ENCODE measurements at places on chromosomes 3 and 15.
A peak's percentile ranks its signal among the peaks of the same experiment; 100 is the strongest.

DNA sequence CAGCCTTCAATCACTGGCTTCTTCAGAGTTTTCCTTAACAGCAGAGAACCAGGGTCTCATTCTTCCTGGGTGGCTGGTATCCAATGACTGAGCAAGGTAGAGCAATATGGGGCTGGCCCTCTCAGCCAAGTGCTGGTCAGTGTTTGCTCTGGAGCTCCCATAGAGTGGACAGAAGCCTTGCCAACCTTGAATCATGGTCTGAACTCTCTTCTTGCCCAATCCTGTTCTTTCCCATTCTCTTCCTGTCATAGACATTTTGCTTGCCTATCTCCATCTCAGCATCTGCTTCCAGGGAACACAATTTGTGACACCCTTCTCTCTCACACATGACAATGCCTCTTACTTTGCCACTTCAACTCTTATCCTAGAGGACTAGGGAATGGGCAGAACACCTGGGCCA lies 245.6 kb upstream of the PEX5L start:
- DNase-seq, result no peak

- DNase-seq, result no peak
Measured at GRCh38 chr3:108608750-108609149, 19.2 kb downstream of the DZIP3 start.

GRCh38 chr3:60490992-60491391 lies 760.3 kb downstream of the FHIT start:
- DNase-seq, result no peak

DNA sequence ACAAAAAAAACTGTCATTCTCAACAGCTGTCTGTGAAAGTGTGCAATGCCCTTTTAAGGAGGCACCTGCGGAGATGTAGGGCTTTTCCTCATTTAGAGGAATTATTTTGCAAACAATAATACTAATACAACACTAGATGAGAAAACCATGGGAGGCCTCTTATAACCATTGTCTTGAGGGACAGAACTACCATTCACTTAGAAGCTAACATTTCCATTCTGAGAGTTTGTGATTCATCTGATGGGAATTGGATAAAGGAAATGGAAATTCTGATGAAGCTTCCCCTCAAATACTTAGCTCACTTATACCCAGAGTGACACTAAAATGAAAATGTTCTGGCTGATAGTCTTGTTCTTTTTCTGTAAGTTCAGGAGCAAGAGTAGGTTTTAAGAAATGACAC lies 147.7 kb downstream of the CADPS start:
- no peak for DNase-seq

DNA sequence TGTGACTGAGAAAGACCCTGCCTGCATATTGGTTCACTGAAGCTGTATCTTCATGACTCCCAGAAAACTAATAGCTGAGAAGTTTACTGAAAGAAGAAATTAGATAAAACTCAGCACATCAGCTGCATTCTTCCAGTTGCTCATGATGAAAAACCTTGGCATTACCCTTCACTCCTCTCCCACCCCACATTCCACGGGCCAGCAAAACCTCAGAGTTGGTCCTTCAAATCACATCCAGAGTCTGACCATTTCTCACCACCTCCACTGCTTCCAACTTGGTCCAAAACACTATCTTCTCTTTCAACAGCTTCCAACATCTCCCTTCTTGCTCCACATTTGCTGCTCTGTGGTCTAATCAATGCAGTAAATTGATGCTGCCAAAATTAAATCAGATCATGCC lies 97.1 kb downstream of the CD47 start:
- no peak for DNase-seq

DNA sequence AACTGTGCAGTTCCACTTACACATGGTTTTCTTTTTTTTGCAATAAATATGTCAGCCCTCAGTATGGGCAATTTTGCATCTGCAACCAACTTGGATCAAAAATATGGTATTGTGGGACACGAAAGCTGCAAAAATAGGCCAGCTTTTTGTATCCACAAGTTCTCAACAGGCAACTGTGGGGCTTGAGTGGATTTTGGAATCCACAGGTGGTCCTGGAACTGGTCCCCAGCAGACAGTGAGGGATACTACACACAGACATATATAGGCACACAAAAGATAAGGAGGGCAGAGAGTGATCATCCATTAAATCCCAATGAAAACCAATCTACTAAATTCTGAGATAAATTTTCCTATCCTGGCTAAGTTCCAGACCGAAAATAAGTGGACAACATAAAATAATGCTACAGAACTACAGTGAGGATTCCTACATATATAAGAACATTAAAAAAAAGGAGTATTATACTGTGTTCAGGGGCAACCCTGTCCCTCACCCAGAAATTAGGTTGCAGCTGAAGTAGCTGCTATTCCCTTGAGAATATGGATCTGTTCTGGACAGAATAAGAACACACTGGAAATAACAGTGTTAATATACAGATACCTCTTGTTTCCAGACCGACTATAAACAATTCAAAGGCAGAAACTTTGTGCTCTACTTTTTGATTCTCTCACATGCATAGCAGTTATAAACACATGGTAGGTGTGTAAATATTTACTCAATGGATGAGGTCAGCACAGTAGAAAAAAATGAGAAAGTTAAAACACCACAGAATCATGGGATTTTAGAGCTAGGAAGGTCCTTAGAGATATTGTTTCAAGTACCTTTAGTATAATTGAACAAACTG lies 25.4 kb downstream of the DENND4A start:
- no peak for DNase-seq

DNA sequence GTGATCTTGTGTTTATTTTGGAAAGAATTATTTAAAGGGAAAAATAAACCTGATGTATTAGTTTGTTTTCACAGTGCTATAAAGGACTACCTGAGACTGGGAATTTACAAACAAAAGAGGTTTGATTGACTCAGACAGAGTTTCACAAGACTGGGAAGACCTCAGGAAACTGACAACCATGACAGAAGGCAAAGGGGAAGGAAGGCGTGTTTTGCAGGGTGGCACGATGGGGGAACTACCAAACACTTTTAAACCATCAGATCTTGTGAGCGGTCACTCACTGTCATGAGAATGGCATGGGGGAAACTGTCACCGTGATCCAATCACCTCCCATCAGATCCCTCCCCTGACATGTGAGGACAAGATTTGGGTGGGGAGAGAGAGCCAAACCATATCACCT lies 87.0 kb downstream of the TP63 start:
- no peak for DNase-seq

DNA sequence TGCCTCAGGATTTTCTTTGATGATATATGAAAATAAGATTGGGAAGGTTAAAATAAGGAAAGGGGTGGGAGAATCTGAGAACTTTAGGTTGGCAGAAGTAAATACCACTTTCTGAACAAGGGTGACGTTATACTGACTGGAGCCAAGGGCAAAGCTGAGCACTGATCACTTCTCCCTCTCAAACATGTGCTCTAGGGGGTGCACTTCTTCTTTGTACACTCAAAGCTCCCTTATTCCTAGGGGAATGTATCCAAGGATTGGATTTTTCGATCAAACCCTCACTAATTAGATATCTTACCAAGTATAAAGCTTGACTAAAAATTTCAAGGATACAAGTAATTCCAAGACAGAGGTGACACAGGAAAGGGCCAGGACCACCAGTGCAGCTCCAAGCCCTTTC lies 243.9 kb upstream of the UMPS start:
- no peak for DNase-seq

DNA sequence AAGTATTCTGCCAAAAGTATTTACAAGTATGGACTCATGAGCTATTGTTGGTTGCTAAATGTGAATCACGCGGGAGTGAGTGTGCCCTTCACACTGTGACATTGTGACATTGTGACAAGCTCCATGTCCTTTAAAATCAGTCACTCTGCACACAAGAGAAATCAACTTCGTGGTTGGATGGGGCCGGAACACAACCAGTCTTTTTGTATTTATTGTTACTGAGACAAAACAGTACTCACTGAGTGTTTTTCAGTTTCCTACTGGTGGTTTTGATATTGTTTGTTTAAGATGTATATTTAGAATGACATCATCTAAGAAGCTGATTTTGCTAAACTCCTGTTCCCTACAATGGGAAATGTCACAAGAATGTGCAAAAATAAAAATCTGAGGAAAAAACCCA lies 30.3 kb downstream of the SYNM start:
- DNase-seq, result no peak

- no peak for DNase-seq
Measured at GRCh38 chr15:31346367-31347066, 19.9 kb downstream of the KLF13 start.

- DNase-seq, result no peak
Measured at GRCh38 chr15:55234104-55234799, 37.5 kb upstream of the RSL24D1 start.

GRCh38 chr3:81544385-81544784 lies 217.1 kb downstream of the GBE1 start:
- no peak for DNase-seq

DNA sequence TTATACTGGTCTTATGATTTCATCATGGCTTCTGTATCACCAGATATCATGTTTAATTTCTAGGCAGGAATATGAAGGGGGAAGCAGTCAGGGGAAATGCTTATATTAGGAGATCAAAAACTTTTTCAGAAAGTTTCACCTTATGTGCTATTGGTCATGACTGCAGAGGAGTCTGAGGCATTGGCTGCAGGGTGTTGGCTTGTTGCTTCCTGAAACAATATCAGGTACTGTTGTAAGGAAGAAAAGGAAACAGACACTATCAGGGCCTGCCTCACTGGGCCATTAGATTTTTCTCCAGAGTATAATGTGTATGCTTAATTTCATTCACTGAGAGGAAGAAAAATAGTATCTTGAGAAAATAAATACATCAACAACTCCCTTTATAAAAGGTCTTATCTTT lies 34.7 kb downstream of the LEKR1 start:
- DNase-seq, result no peak

- no peak for DNase-seq
Measured at GRCh38 chr3:155370764-155371503, 77.5 kb upstream of the STRIT1 start.

DNA sequence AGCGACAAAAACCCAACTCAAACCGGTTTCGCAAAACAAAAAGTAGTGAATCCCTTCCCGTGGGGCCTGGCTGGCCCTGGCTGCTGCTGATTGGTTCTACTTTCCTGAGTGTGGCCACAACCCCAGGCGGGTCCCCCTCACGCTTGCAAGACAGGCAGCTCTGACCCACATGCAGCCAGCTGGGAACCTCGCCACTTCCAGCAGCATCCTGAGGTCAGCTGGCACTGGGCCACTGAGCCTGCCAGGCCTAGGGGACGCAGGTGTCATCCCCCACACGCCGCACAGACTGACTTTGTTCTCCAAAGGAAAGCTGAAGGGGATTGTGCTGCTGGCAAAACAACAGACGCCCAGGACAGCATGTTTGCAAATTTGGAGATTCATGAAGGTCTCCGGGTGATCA lies 111.1 kb downstream of the TPRA1 start:
- DNase-seq, result no peak

GRCh38 chr3:25418596-25418995 lies 9.5 kb upstream of the RARB start:
- DNase-seq, result no peak

GRCh38 chr3:101495552-101495951 lies 17.5 kb downstream of the SENP7 start:
- DNase-seq, result no peak

GRCh38 chr3:126927846-126928245 lies 55.1 kb upstream of the PLXNA1 start:
- no peak for DNase-seq

- peak; percentile 62 for DNase-seq
Measured at GRCh38 chr3:196941729-196942225, 551 bp downstream of the NCBP2 start.

DNA sequence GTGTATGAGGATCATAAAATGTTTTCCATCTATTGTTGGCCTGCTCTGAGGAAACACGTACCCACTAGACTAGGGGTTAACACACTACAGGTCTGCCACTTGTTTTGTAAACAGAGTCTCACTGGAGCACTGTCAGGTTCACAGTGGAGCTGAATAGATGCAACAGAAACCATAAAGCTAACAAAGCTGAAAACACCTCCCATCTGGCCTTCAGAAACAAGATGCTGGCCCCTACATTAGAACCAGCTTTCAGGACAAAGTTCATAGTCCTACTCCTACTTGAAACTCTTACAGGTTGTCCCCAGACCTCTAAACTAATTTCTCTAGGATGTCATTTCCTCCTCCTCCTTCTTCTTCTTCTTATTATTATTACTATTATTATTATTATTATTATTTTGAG lies 42.3 kb downstream of the SNX4 start:
- no peak for DNase-seq

DNA sequence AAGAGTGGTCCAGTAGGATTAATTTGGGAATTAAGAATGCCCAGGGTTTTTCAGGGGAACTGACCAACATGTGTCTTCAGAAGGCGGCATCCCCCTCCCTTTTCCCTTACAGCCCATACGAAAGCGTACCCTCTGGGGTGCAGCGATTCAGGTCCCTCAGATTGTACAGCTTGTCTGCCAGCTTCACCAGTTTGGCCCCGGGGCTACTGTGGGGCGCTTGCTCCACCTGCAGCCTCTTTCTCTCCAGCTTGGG lies 848 bp downstream of the HDDC3 start:
- no peak for DNase-seq

GRCh38 chr3:34881026-34881425 lies 758.3 kb upstream of the ARPP21 start:
- DNase-seq, result no peak

- DNase-seq, result no peak
Measured at GRCh38 chr15:101207867-101208288, 44.0 kb downstream of the CHSY1 start.
